Stimulated activated CD4-positive, alpha-beta T cell treated with anti-CD3 and anti-CD28 coated beads, Interleukin-1b, Interleukin-23, amount 100 ng/mL, for 48 hours (primary cell): ENCODE measurements at places on chromosomes 1 and 21.

- DNase-seq = no peak
These were observed 25.1 kb downstream of the SHCBP1L start for GRCh38 chr1:182927693-182928433.

GRCh38 chr1:222095606-222096475 is 354.0 kb upstream of the DUSP10 start:
- peak; percentile 56 for DNase-seq

DNA sequence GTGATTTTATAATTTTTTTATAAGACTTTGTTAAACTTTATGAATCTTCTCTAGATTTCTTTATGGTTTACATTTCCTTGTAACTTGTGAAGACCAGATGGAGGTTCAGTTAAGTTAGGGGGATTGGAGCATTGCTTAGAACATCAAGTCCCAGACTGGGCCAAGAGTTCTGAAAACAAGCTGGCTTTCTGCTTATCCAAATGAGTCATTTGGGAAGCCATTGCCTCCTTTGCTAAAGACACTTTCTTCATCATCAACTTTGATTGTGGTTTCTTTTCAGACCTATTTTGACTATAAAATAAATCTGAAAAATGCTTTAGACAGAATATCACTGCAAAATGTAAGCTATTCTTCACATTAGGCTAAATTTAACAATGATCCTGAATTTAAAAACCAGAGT is 446.8 kb downstream of the USP25 start:
- DNase-seq = no peak

GRCh38 chr1:234533034-234533891 is 54.3 kb upstream of the TARBP1 start:
- no peak for DNase-seq

DNA sequence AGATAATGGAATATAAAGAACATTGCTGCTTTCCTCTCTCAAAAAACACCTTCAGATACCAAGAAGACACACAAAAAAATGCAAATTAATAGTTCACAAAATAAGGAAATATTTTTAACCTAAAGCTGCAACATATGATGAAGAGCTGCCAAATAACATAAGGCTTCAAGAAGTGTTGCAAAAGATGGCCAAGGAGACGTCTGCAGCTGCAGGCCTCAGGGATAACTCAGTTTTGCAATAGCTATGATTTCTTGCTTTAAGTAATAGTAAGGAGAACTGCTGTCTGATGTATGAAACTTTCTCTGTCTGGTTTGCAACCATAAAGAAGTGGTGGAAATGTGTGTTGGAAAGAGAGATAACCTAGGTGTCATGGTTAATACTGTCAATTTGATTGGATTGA is 1237.5 kb downstream of the MRPL39 start:
- no peak for DNase-seq

DNA sequence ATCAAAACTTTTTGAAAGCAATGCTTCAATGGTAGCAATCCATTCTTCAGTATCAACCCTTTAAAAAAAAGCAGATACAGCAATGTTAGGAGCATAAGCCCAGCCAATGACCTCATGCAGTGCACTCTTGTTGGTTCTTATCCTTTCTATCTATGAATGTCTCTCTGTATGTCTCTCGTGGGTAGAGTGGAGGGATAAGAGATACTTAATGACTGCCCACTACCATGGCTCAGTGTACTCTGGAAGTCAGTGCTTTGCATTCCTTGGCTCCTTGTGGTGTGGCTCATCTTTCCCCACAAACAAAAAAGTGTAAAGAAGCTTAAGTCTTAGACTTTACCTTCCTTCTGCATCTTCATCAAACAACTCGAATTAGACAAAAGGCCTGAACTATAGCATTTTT is 50.3 kb downstream of the PCSK9 start:
- DNase-seq = no peak

DNA sequence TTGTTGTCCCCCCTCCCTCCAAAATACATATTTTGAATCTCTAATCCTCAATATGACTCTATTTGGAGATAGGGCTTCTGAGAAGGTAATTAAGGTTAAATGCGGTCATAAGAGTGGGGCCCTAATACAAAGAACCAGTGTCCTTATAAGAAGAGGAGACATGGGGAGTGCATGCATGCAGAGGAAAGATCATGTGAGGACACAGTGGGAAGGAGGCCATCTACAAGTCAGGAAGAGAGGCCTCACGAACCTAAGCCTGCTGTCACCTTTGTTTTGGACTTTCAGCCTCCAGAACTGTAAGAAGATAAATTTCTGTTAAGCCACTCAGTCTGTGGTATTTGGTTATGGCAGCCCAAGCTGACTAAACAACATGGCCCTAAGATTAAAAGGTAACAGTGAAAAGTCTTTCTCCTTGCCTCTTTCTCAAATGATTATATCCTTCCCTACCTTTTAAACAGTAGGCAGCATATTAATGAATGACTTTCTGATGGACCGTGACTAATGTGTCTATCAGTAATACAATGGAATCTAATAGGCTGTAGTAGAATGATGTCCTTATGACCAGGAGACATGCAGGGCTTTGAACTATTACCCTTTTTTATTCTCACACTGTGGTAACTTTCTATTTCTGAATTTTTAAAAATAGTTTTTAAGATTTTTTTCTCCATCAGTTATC is 40.6 kb upstream of the ST6GALNAC3 start:
- DNase-seq = no peak

DNA sequence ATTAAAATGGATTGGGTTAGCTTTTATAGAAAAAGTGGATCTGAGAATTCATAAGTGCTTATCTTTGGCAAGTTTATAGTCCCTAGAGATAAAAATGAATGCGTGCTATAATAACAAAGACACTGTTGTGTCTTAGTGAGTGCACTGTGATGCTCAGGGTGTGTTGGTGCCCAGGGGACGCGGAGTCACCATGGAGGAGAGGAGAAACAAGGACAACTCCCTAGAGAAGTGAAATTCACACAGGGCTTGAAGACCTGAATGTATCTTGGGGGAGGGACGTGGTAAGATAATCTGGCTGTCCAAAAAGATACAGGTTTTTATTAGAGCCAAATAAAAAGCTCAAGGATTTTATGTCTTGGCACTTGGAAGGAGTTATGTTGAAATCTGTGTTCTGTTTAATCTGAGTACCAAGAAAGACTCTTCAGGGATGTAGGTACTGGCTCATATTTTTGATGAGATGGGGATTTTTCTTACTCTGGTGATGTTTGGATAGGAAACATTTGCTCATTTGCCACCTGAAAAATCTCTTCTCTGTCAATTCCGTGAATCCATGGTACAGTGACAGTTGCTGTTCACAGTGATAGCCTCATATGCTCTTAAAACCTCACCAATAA is 9.6 kb downstream of the SMYD2 start:
- DNase-seq = no peak

GRCh38 chr1:3346478-3346877 is 108.0 kb upstream of the ARHGEF16 start:
- no peak for DNase-seq

DNA sequence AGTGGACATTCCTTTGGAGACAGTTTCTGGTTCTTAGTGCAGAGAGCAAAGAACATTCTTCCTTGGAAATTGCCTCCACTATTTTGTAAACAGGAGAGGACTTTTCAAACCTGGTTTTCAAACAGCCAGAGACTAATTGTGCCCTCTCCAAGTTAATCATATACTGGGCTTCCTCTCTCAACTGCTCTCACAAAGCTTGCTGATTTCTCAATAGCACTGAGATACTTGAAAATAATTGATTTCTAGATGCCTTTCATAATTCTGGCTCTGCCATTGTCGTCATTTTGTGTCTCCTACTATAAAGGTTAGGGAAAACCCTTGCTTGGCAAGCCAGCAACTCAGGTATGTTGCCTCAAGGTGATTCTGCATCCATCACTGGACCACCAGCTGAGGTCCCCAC is 56.0 kb downstream of the KCNJ15 start:
- DNase-seq = no peak

DNA sequence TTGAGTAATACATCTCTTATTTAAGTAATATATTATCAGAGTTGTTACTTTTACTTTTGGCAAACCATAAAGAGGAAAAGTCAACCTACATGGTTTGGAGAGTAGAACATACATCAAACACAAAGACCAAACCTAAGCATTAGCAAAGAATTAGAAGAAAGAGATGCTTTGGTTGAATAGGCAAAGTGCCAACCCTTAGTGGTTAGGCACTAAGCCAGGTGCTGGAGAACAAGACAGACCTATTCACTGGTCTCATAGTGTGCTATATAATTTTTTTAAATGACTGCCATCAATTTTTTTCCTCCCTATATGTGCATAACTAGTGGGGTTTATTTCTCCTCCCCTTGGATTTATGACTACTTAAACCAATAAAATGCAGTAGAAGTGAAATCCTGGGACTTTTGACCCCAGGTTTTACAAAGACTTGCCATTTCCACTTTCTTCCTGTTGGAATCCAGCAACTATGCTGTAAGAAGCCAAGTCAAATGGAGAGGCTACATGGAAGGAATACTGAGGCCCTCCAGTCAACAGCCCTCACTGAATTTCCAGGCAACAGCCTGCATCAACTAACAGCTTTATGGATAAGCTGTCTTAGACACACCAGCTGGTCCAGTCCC is 69.8 kb upstream of the HAO2 start:
- DNase-seq = no peak

GRCh38 chr1:46086576-46086975 is 45.9 kb downstream of the PIK3R3 start:
- no peak for DNase-seq

DNA sequence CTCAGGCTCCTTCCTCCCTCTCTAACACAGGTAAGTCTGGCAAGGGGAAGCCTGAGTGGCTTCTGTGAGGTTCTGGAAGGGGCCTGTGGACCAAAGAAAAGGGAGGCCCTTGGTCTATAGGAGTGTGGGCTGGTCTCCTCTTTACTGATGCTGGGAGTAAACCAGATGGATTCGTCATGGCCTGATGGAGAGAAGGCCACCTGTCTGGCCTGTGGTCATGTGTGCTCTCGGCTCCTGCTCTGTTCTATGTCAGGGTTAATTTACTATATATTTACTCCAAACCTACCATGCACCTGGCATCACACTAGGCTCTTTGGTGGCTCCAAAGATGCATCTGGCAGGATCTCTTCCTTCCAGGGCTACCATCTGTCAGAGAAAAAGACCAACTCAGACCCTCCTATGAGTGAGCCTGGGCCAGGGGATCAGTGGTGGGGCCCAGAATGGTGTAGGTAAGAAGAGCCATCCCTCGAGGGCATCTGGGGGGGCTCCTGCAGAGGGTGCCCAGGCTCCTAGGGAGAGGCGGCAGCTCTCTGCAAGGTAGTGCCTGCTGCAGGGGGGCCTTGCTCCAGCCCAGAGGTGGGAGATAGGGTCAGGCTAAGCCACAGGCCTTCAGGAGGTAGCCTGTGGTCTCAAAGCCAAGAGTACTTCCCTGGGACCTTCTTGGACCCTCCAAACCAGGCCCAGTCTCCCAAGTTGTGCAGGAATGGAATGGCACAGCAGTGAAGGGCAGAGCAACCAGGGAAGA is 68.2 kb upstream of the SELENON start:
- DNase-seq = no peak

GRCh38 chr1:105591681-105592080 is 1464.8 kb upstream of the PRMT6 start:
- no peak for DNase-seq

DNA sequence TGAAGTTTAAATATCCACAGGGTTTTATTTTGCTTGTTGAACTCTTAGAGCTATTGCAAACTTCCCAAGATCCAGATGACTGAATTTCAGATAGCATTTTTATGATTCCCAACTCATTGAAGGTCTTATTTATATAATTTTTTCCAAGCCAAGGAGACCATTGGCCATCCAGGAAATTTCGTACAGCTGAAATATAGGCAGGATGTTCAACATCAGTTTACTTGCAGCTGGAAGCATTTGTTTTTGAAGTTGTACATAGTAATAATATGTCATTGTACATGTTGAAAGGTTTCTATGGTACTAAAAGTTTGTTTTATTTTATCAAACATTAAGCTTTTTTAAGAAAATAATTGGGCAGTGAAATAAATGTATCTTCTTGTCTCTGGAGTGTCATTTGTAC is 32.8 kb upstream of the DDR2 start:
- no peak for DNase-seq

- DNase-seq = no peak
These were observed 25.0 kb downstream of the PTPN22 start for GRCh38 chr1:113846391-113847035.

DNA sequence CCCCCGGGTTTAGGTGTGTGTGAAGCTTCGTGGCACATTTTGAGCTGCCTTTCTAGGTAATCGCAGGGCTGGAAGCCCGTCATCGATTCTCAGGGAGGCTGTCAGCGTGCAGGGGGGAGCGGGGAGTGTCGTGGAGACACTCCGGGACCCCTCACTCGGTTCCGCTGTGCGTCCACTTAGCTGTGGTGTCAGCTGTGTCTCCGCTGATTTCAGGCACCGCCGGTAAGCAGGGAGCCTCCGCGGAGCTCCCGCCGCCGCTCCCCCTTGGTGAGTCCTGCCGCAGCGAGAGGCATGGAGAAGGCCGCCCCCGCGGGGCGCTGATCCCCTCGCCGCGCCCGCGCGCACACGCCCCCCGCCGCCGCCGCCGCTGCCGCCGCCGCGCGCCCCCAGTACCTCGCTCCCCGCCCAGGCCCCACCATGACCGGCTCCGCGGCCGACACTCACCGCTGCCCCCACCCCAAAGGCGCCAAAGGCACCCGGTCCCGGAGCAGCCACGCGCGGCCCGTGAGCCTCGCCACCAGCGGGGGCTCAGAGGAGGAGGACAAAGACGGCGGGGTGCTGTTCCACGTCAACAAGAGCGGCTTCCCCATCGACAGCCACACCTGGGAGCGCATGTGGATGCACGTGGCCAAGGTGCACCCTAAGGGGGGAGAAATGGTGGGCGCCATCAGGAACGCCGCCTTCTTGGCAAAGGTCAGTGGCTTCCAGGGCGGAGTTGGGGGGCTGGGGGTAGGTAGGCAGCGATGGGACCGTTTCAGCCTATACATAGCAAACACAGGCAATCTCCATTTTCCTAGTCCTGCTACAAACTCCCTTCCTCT is 995 bp downstream of the VASH2 start:
- DNase-seq = no peak

- DNase-seq = no peak
These were observed 10.3 kb downstream of the PRKCZ start for GRCh38 chr1:2060535-2060934.

- DNase-seq = no peak
These were observed 18.6 kb downstream of the TMPRSS2 start for GRCh38 chr21:41489329-41489728.

GRCh38 chr1:228008391-228009115 is 1.8 kb downstream of the WNT3A start:
- DNase-seq = no peak

DNA sequence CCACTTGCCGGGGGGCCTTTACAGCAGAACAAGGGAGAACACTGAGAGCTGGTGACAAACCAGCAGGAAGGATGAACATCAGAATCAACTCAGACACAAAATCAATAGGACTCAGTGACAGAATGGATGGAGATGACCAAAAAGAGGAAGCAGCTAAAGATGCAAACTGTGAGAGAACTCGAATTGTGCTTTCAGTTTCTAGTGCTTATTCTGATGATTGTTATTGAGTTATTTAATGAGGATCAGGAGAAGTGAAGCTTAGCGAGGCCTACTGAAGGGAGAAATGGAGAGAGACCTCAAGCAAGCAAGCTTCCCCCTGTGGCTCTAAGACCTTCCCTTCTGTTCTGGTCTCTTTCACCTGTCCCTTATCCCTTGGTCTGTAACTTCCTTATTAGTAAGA is 30.3 kb upstream of the TMEM125 start:
- DNase-seq = no peak

GRCh38 chr1:44677201-44677766 is 2.8 kb downstream of the ARMH1 start:
- DNase-seq = no peak
